Stimulated activated CD4-positive, alpha-beta T cell treated with anti-CD3 and anti-CD28 coated beads, Interleukin-15, amount 100 ng/mL, for 24 hours (primary cell): ENCODE measurements at places on chromosomes 5 and 9.
A peak's percentile ranks its signal among the peaks of the same experiment; 100 is the strongest.

- no peak for DNase-seq
These were observed 40.6 kb downstream of the FAM174A start for GRCh38 chr5:100575815-100576214.

- no peak for DNase-seq
These were observed 16.7 kb downstream of the SLC25A25 start for GRCh38 chr9:128084746-128085145.

- peak; percentile 72 for DNase-seq
These were observed 121.6 kb downstream of the FBXL17 start for GRCh38 chr5:108260117-108260857.

DNA sequence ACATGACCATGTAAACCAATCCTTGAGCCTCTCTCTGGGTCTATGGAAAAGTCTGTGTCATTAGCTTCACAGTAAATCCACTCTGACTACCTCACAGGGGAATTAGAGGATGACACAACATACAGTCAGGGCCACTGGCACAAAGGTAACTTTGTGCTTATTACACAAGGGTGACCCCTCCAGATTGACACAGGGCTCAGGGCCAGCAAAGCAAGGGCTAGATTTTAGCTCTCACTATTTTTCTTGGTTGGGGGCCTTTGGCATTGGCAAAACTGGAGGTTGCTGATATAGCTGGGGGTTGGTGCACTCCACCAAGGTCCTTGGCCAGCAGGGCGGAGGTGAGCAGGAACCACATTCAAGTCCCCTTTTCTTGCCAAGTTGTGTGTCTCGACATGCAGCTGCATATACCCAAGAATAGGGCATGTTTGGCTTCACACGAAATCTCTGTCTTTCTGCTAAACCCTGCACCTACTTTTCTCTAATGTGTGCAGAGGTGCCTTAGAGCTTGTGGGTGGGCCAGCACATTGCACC is 15.2 kb upstream of the OSMR start:
- DNase-seq = no peak

GRCh38 chr5:79825802-79826201 is 136.2 kb downstream of the CMYA5 start:
- DNase-seq = no peak

DNA sequence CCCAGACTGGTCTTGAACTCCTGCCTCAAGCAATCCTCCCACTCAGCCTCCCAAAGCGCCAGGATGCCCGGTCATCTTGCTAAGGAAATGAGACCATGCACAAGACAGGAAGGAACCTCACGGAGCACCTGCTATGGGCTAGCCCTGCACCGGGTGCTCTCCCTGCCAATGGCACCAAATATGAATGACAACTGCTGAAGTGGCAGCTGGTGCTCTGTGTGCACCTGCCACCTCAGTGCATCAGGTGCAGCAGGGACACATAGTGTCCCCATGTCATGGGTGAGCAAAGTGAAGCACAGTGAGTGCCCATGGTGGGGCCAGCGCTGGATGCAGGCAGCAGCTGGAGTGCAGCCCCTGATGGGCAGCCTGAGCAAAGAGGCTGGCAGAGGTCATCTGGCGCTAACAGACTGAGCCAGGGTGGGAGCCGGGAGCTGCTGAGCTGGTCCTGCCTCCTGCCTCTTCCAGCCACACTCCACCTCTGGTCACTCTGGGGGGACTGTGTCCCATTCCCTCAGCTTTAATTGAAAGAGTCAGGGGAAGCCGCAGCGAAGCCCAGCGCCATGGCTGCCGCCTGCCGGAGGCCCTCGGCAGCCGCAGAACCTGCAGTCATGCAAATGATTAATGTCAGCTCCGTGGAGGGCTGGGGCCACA is 46.4 kb downstream of the BARX1 start:
- DNase-seq = peak; percentile 19

- no peak for DNase-seq
These were observed 438.2 kb downstream of the ARHGEF28 start for GRCh38 chr5:74064225-74064624.

DNA sequence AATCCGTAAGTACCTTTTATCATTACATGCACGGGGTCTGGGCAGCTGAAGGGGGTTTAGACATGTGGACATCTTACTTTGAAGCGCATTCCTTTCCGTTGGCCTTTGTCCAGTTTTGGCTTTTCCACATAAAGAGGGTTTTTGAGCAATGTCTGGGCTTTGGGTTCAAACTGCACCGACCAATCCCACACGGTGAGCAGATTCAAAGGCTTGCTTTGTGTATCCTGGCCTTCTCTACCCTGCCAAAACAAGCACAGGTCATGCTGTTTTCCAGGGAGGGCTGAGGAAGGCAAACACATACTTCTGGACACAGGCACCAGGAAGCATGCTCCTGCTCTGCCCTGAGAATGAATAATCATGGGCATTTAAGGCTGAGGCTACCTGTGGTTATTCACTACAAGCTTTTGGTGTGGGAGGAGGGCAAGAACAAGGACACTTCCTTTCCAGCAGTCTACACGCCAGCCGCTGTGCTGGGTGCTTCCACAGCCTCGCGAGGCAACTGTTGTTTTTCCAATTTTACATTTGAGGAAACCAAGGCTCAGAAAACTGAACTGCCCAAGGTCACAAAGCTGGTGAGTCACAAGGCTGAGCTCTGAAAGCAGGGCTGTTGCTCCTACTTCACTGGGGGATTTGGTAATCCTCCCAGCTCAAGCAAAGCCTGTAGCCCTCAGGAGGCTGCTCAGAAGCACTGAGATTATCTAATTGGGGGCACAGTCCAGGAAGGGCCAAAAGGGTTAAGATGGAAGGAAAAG is 59.8 kb upstream of the GOLPH3 start:
- DNase-seq = no peak

DNA sequence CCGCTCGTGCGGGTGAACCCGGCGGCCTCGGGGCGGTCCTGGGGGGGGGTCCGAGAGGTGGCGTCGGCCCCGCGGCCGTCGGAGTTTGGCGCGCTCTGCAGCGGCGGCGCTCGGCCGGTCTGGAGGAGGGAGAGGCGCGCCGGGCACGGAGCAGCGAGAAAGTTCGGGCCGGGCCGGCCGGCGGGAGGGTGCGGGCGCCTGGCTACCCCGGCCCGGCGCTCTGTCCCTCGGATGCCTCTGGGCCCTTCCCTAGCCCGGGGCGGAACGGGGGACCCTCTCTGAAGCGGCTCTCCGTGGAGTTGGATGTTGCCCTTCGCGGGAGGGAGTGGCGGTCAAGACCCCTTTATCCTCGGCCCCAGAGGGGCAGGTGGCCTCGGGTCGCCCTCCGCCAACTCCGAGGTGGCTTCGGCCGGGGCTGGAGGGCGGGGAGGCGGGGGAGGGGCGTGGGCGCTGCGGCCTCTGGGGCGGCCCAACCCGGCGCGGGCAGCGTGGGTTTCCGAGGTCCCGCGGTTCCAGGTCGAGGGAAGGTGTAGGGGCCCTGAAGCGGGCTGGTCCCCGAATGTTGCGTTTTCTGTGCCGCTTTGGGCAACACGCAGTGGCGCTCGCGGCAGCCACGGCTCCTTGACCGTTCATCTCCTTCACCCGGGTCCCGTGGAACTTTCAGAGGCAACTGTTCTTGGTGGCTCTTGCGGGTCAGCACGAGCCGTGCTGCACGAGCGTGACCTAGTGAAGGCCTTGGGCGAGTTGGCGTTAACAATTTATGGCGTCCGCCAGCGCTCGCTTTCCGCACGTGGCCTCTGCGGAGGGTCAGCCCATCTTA is 290.5 kb downstream of the DOCK8 start:
- DNase-seq = peak; percentile 27

DNA sequence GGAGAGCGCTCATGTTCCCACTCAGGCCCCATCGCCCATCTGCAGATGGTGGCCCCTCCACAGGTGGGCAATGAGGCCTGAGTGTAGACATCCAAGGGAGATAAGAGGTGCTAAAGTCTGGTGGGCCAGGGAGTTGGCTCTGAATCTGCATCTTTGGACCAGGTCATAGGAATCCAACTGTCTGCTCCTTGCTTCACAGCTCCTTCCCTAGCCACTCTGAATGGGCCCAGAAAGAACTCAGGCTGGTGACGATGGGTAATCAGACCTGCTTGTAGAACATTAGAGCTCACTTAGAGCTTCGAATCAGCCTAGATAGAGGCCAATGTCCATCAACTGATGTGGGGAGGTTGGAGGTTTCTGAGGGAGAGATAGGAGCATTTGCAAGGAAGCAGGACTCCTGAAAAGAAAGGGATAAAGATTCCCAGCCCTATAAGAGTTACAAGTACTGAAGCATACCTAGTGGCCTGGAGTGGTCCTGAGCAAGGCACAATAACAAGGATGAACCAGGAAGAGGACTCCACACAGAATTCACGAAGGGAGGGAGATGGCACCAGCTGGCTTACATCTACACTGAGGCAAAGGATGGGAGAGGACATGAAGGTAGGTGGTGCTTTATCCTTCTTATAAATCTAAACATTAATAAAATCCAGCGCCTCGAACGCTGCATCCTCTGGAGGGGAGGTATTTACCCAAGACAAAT is 132.8 kb upstream of the ALDH1B1 start:
- DNase-seq = no peak

DNA sequence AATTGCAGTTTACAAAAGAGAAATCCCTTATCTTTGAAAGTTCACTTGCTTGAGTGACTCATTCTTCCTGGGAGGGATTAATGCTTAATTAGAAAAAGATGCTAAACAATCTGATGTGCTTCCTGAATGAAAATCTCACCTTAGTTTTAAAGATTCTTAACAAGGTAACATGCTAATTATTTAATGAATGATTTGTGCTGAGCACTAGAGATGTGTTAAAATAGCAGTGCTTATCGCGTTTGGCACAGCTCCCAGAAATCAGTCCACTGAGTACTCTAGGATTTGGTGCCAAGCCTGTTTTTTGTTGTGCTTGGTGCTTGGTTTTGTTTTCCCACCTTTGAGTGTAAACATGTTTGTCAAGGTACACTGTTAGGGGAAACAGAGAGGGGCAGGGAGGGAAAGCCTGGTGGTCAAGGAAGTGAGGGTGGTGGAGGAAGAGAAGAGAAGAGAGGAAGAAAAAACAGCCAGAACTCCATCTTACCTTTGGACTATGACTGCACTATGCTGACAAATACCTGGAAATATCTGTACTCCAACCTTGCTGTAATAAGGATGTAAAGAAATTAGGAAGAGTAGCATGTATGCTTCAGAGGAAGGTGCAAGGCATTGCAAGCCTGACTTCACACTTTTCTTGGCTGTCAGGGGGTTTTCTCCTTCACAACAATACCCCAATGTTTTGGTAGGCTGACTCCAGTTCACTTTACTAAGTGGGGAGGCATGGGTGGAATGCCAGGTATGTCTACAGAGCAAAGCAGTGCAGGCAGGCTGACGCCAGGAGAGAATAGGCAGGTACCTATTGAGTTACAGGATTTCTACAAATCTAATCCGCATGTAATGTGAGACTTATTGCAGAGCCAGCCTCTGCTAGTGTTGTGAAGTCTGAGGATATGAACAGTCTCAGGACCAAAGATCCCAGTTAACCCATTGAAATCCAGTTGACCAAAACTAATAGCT is 157.2 kb upstream of the ISL1 start:
- no peak for DNase-seq

GRCh38 chr9:14277244-14277643 is 36.7 kb downstream of the NFIB start:
- DNase-seq = no peak

DNA sequence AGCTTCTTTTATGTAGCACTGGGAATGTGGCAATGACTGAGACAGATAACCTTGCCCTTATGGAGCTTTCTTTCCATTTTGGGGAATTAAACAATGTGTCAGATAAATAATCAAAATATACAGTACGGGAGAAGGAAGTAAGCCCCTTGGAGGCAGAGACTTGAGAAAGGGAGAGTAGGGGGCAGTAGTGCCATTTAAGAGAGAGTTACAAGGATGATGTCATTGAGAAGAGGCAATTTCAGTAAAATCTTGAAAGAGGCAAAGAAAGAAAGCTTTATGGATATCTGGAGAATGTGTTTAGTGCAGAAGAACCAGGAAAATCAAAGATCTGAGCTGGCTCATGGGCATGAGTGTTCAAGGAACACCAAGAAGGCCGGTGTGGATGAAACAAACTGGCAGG is 77.3 kb downstream of the KCTD16 start:
- no peak for DNase-seq

GRCh38 chr5:6775571-6775970 is 62.3 kb downstream of the TENT4A start:
- no peak for DNase-seq

DNA sequence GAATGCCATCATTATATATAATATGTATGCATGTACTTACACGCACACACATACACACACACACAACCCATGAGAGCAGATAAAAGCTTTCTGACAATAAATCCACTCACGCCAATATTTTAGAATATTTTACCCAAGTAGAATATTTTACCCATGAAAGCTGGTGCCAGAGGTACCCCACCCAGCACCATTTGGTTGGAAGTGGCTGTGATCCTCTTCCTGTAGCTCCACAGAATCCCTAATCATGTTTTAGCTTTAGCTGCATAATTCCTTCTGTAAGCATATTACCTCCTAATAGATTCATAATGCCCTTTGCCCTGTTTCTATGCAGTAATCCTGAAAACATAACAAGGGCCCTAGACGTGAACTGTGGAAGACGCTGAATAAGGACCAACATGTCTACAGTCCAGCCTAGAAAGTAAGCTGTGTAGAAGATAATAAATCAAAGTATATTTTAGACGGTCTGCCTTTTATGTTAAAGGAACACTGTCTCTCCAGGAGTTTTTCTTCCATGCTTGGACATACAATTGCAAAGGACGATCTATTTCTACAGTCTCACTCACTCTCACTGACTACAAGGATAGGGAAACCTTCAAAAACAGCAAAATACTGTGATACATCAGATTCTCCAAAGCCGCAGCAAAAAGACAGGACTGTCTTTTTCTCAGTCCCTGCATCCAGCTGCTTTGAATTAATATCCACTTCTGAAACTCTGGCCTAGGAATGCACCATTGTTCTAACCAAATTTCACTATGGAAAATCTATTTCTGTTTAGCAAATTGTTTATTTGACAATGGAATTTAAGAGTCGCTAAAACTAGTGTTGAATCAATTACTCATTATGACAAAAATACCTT is 98.2 kb downstream of the USP20 start:
- no peak for DNase-seq

DNA sequence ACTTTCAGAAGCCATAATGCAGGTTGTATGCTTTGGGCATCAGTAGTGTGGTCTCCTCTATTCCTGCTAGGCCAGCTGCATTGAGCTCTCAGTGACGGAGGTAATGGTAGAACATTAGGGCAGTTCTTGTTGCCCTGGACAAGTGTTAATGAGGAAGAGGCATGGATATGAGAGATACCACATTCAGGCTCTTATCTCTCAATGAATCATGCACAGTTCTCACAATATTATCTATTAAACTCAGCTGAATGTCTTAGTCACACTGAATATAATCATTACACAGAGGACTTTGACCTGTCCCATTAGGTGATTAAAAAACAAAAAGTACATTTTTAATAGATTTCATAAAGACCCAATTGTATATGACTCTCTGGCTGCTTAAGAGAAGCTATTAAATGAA is 76.6 kb upstream of the SSBP2 start:
- no peak for DNase-seq

DNA sequence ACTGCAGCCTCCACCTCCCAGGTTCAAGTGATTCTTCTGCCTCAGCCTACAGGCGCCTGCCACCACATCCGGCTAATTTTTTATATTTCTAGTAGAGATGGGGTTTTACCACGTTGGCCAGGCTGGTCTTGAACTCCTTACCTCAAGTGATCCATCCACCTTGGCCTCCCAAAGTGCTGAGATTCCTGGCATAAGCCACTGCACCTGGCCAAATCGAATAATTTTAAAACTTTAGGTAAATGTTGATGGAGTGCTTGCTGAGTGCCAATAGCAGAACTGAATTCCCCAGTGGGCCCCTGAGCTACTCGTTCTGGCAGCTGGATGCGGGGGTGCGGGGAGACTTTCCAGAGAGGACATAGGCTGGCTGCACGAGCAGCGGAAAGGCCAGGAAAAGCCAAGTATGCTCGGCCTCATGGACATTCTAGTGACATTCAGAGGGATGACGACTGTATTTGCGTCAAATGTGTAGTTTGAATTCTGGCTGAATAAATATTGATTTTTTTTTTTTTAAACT is 16.8 kb downstream of the TRAF2 start:
- DNase-seq = no peak
